ENCODE measurements at places on chromosomes 1 and 21.

DNA sequence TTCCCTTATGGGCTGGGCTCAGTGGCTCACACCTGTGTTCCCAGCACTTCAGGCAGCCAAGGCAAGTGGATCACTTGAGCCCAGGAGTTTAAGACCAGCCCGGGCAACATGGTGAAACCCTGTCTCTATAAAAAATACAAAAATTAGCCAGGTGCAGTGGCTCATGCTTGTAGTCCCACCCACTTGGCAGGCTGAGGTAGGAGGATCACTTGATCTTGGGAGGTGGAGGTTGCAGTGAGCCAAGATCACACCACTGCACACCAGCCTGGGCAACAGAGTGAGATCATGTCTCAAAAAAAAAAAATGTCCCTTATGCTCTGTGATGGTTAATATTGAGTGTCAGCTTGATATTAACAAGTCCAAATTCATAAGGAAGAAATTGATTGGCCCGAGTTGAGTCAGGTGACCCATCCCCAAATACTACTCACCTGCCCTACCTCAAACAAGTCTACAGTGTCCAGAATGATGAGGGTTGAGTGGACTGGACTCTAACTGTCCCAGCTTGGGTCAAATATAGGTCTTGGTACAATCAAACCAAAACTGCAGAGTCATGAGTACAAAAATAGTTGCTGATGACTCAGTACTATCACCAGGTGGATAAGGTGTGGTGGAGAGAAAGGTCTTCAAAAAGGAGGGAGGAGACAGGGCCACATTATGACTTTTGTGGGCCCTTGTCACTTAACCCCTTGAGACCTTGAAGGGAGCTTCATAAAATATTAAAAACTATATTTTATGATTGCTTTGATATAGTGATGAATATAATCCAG is 161.0 kb downstream of the ZNF326 start:
- no peak for DNase-seq

- DNase-seq, result no peak
Measured at GRCh38 chr1:37544530-37544929, 9.6 kb downstream of the SNIP1 start.

DNA sequence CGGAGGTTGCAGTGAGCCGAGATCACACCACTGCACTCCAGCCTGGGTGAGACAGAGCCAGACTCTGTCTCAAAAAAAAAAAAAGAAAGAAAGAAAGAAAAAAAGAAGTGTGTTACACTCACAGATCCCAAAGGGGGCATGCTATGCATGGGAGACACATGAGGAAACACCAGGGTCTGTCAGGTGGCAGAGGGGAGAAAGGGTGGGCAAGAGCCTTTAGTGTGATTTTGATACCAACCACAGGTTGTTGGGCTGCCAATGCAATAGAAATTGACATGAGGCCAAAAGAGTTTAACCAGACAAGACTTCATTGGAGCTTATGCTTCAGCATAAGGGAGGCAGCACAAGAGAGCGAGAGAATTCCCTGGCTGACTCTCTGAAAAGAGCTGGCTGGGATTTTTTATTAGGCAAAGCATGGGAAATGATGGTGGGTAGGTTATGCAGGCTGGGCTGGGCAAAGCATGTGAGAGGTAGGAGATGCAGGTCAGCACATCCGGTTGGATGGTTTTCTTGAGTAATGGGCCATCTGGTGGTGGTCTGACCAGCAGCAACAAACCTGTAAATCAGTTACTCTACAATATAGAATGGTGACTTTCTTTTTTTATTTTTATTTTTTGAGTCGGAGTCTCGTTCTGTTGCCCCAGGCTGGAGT is 11.7 kb upstream of the EXTL1 start:
- no peak for DNase-seq

- no peak for DNase-seq
Measured at GRCh38 chr1:218496561-218496960, 151.4 kb downstream of the TGFB2 start.

GRCh38 chr1:89611721-89612120 is 21.2 kb upstream of the LRRC8C start:
- DNase-seq, result no peak

All from hypothalamus (tissue), 51 donors.